H54 (cell line): ENCODE measurements at places on chromosomes 5 and 9.

GRCh38 chr9:97705354-97705950, 8.3 kb upstream of the XPA start:
- DNase-seq: no peak

- DNase-seq: no peak
These were observed 29.4 kb upstream of the TAL2 start for GRCh38 chr9:105632807-105633206.

GRCh38 chr9:61634192-61634591, 444.4 kb downstream of the SPATA31A7 start:
- no peak for DNase-seq

DNA sequence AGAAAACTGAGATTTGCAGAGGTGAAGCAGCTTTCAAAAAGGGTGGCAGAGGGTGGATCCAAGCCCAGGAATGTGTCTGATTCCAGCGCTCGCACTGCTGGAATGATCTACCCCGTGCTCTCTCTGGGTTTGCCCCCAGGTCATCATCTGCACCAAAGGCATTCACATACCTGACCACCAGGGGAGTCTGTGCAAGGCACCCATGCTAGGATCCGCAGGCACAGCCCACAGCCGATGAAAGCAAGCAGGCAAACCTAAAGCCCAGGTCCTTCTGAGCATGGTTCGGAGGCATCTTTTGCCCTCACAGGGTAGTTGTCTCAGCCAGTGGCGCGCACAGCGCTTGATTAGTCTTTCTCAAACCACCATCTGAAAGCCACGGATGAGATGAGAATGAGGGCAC, 56.6 kb downstream of the TEK start:
- no peak for DNase-seq

- no peak for DNase-seq
These were observed 10.1 kb downstream of the TMEM252 start for GRCh38 chr9:68530618-68531017.

- no peak for DNase-seq
These were observed 255.9 kb downstream of the PSAT1 start for GRCh38 chr9:78552802-78553201.

GRCh38 chr5:9279774-9280173, 266.1 kb downstream of the SEMA5A start:
- DNase-seq: no peak

GRCh38 chr5:179769271-179769670, 24.5 kb upstream of the LTC4S start:
- DNase-seq: no peak

DNA sequence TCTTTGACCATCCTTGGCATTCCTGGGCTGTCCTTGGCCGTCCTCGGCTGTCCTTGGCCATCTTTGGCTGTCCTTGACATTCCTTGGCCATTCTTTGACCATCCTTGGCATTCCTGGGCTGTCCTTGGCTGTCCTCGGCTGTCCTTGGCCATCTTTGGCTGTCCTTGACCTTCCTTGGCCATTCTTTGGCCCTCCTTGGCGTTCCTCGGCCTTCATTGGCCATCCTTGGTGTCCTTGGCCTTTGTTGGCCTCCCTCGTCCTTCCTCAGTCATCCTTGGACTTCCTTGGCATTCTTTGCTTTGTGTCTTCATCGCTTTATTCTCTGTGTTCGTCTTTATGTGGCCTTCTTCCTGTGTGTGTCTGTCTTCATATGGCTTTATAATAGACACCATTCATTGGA, 20.7 kb downstream of the NDUFS6 start:
- DNase-seq: no peak

DNA sequence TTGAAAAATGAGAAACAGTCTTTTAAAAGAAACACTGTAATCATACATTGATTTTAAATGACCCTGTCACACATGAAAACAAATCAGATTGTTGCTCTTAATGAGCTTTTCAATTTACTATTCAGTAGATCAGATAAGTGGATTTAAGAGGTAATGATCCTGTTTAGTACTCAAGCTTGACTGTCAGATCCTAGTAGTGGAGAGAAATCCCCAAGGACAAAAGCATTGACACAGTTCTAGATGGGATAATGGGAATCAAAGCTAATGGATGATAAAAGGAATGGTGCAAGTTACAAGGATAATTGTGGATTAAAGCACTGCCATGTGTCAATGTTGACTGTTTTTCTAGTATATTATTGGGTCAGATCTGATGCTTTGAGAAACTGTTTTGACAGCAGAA, 142.3 kb upstream of the TLX3 start:
- no peak for DNase-seq

GRCh38 chr9:93257808-93258331, 73.9 kb downstream of the WNK2 start:
- no peak for DNase-seq

DNA sequence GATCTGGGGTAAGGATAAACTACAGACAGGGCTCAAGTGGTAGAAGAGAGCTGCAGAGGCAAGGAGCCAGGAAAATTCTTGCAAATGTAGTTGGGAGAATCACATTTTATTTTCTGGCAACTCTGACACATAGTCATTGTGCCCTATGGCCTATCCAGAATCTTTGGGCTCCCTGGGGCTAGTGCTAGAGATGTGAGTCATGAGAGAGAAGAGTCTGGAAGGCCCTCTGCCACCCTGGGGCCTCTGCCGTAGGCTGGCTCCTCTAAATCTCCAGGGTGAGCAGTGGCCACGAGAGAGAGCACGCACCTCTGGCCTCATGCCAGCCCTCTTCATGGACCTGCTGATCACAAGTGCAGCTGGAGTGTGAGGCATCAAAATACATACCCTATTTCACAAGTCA, 74.3 kb upstream of the SSBP2 start:
- DNase-seq: peak; percentile 70

- no peak for DNase-seq
These were observed 6.3 kb downstream of the STC2 start for GRCh38 chr5:173321886-173322285.

- no peak for DNase-seq
These were observed 92.3 kb downstream of the GHR start for GRCh38 chr5:42515504-42515903.

- no peak for DNase-seq
These were observed 137.7 kb upstream of the SMIM23 start for GRCh38 chr5:171647904-171648260.

DNA sequence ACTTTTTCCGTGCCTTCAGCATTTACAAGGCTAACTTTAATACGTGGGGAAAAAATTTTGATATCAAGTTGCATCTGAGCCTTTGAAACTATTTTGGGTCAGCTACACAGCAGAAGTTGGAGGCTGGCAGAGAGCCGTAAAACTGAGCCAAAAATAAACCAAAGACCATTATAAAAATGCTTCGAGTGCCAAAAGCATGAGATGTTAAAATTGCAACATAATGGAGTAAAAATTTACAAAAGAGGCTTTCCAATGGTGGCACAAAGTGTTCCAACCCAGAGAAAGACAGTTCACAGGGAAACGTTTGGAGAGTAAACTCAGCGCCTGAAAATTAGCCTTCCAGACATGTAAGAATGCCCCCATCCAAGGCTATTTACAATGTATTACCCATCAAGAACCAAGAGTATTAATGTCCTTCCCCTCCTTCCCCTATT, 190.3 kb downstream of the TLE1 start:
- no peak for DNase-seq

DNA sequence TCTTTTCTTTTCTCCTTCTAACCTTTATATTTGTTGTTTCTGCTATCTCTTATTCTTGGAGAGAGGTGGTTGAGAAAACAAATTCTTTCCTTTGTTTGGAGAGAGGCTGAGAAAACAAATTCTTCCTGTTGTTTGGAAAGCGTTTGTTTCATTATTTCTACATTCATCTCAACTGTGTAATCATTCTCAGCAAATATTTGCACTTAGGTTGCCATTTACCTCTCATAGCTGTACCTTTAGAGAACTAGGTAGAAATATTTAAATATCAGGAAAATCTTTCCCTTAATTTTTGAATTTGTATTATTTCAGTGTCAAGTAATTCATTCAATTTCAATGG, 1824.4 kb upstream of the CDH9 start:
- DNase-seq: no peak

DNA sequence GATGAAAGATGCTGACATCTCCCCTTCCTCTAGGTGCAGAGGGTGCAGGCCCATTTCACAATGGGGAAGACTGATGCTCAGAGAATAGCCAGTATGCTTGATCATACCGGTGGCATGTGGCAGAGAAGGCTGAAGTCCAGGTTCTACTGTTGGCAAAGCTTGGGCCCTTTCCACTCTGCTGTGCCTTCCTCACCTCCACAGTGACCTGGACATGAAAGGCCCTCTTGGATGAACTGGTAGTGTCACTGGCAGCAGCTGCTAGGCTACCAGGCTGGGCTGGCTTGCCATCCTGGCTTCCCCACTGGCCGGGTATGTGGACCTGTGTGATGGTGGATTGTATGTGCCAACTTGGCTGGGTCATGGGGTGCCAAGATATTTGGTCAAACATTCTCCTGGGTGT, 92.0 kb downstream of the GADD45G start:
- no peak for DNase-seq

GRCh38 chr9:127330501-127330900, 65.9 kb downstream of the GARNL3 start:
- DNase-seq: no peak

DNA sequence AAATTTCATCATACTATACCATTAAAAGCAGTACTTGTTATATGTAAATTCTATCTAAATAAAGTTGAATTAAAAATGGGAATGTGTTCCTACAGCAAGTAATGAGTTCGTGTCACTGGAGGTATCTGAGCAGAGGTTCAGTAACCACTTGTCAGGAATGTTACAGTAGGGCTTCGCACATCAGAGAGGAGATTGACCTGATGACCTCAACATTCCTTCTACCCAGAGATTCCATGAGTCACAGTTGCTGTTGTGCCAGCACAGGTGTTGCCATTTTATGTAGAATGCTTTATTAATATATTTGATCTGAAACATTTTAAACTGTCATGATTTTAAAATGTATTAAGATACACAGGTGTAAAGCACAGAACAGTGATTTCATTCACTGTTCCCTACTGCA, 60.3 kb downstream of the STX17 start:
- DNase-seq: peak; percentile 49

DNA sequence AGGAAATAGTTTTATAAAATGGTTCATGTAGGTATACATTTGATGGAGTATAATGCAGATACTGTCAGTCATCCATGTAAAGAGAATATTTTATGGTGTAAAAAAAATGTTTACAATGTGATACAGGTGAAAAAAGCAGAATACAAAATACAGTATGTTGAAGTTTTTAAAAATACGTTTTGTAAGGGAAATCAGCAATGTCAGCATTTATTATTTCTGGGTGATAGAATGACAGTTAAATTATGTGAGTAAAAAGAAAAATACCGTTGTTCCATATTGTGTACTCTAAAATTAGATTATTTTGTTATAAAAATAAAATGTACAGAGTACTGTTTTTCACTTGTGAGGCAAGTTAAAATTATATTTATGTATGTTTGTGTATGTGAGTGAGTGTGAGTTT, 69.0 kb downstream of the UBE2R2 start:
- no peak for DNase-seq

DNA sequence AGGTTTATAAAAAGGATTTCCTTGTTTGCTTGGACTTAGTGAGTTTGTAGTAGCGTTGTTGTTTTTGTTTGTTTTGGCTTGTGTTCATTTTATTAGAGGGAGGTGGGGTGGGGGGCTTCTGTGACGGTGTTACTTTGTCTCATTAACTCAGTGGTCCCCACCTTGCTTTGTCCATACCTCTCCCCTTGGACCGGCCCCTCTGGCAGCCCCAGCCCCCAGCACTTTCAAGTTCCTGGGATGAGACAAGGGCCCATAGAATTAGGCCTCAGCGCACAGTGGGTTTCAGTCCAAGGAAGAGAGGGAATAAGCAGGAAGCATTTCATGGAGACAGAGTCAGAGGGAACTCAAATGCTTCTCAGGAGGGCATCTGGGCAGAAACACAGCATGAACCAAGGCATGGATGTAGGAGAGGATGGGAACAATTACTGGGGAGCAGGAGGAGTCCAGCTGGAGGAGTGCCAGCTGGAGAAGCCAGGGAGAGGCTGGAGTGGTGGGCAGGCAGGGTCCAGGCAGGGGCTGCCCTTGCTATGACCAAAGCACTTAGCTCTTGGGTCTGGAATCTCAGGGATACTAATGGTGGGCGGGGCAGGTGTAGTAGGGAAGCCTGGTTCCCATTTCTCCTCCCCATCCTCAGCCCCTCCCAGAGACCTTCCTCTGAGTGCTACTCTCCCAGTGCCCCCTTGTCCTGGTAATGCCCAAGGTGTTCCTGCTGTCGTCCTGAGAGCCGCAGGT, 23.5 kb upstream of the ENHO start:
- no peak for DNase-seq

DNA sequence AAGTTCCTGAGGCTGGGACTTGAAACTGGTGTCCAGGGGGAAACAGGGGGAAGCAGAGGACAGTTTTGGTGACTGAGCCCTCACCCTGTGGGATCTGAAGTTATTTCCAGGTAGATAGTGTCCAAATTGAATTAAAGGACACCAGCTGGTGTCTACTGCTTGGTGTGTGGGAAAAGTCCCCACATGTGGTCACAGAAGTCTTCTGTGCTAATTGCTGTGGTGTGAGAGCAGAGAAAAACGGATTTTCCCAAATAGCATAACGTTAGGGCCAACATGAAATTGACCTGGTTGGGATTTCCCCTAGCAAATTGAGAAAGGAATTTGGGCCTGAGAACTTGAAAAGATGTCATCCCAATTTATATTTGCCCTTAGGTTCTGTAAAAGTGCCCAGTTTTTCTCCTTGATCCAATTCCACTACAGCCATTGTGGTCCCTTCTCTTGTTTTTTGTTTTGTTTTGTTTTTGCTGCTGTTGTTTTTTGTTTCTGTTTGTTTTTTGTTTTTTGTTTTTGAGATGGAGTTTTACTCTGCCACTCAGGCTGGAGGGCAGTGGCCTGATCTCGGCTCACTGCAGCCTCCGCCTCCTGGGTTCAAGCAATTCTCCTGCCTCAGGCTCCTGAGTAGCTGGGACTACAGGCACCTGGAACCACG, 5.6 kb upstream of the STARD4 start:
- no peak for DNase-seq

DNA sequence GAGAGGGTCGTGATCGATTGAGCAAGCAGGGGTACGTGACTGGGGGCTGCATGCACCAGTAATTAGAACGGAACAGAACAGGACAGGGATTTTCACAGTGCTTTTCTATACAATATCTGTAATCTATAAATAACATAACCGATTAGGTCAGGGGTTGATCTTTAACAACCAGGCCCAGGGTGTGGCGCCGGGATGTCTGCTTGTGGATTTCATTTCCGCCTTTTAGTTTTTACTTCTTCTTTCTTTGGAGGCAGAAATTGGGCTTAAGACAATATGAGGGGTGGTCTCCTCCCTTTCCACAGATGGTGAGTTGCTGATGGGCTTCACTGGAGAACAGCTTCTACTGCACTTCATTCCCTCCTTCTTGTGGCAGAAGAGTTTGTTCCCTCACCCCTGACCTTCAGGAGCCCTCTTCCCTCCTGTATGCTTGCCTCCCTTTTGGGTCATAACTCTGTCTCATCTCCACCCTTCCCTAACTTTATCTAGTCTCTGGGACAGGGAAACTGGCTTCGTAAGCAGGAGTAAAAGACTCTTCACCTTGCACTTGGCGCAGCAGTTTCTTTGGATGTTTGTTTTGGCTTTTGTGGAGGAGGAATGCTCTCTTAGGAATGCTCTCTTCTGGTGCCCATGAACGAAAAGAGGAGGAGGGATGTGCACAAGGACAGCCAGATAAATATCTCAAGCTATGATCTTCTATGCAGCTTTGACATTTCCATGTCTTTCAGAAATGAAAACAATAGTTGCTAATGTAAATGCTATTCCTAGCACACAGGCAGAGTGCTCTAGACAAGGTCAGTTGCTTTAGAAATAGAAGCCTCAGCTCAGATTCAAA, 139.8 kb upstream of the RPS23 start:
- no peak for DNase-seq

- DNase-seq: no peak
These were observed 32.3 kb downstream of the TGFBR1 start for GRCh38 chr9:99137225-99137624.
